Stimulated activated CD4-positive, alpha-beta T cell treated with anti-CD3 and anti-CD28 coated beads, TNF-alpha, amount 100 ng/mL, for 1 hour (primary cell): ENCODE measurements at places on chromosomes 13 and 19.

- no peak for DNase-seq
Observed at GRCh38 chr13:47092202-47092601, 195.3 kb upstream of the HTR2A start.

DNA sequence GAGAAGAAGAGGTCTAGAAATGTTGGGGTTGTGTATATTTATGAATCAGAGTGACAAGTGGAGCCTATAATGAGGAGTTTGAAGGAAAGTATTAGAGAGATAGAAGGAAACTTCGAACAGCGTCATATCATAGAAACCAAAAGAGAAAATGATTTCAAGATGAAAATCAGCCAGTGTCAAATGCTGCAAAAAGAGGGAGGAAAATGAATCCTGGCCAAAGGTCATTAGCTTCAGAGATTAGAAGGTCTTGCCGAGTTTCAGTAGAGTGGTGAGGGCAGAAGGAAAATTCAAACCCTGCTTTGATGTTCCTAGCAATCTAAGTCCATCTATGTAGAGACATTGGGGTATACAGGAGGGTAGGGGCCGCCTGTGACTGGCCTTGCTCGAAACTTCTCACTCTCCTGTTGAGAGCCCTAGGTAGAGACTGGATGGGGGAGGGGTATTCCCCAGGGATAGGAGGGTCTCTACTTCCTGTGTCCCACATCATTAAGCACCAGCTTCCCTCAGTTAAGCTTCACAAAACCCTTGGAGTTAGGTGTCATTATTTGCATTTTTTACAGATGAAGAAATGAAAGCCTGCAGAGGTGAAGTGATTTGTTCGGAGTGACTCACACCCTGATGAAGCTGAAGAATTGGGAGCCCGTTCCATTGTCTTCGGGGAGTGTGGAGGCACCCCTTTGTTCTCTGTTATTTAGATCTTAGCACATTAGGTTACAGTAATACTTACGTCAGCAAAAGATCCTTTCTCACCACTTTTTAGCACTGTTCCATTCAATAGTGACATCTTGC lies 62.8 kb downstream of the FGF9 start:
- no peak for DNase-seq

GRCh38 chr19:51539821-51540366 lies 8.4 kb upstream of the SIGLEC6 start:
- no peak for DNase-seq

DNA sequence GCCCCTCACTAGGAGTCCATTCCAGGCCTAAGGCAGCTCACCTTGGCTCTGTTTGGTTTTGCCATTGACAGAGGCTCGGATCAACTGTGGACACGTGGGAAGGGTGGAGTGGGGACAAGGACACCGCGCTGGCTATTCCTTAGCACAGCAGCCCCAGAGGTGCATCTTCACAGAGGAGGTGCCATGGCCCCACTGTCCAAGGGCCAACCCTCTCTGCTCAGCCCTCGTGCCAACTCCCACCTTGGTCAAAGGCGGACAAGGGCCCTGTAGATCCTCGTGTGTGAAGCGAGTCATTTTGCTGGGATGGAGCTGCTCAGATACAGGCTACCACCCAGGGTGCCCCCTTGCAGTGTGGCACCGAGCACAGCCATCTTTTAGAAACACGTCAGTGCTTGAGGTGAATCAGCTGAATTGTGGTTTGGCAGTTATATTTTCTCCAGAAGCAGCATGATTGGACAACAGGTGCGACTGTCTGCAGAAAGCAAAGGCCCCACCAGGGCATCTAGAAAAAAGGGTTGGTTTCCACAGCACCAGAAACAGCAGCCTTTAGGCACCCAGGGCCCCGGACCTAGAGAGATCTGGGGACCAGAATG lies 192.1 kb upstream of the GPR12 start:
- DNase-seq: no peak

GRCh38 chr19:45507872-45508416 lies 665 bp downstream of the VASP start:
- no peak for DNase-seq

- DNase-seq: no peak
Observed at GRCh38 chr13:20869540-20869939, 33.0 kb downstream of the XPO4 start.
